ENCODE measurements at places on chromosomes 1 and 21.

GRCh38 chr1:50667272-50667671, 244.0 kb upstream of the DMRTA2 start:
- no peak for DNase-seq

GRCh38 chr21:33643658-33644311, 1.5 kb downstream of the ITSN1 start:
- no peak for DNase-seq

- no peak for DNase-seq
Observed at GRCh38 chr1:46425726-46426125, 31.6 kb downstream of the FAAH start.

GRCh38 chr1:154657556-154657955, 49.6 kb upstream of the ADAR start:
- DNase-seq, result no peak

DNA sequence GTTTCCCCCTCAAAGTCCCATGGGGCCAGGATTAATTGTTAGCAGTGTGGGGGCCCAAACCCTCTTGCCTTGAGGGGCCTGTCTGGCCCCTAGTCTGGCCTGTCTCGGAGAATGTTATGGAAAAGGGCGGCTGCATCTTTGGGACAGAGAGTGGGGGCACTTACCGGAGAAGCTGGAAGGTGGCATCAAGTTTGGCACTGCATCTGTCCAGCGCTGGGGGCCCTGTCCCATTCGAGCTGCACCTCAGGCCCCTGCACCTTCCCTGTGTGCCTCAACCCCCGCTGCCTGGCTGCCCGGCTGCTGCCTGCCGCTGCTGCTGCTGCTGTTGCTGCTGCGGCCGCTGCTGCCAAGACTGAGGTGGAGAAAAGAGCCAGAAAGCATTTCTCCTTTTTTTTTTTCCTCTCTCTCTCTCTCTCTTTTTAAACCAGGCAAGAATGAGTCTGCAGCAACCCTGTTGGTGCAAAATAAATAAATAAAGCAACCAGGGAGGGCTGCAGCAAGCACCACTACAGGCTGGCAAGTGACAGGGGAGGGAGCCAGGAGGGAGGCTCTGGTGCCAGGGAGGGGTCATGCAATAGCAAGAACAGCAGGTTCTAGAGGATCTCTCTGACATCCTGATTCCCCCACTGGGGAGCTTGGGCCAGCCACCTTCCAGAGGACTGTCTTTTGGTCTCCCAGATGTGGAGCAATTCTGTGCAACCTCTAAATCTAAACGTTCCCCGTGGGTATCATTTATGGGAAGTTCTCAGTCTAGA, at the start of gene LINGO4:
LINGO4 (minus strand) TSS at position 354 of the 755 bp plus-strand sequence. CDS start 2,715 bp downstream, outside the sequence.
- no peak for DNase-seq

- DNase-seq, result no peak
Observed at GRCh38 chr1:156523801-156524480, 23.4 kb upstream of the MEF2D start.

DNA sequence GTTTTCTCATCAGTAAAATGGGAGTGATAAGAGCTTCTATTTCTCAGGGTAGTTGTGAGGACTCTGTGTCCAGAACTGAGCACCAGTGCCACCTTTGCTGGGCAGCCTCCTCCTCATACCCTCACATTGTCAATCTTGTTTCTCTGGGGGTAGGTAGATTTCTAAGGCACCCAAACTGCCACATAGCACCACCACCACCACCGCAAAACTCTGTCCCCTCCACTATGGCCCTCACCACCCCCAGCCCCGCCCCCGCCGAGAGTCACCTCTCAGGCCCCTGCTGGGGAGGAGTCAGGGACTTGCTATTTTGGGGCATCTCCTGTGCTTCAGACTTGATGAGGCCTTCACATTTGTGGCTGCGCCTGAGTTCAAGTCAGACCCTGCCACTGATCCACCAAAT, 549.2 kb downstream of the PTPRU start:
- no peak for DNase-seq

- no peak for DNase-seq
Observed at GRCh38 chr1:25758466-25759070, 41.4 kb upstream of the SELENON start.

DNA sequence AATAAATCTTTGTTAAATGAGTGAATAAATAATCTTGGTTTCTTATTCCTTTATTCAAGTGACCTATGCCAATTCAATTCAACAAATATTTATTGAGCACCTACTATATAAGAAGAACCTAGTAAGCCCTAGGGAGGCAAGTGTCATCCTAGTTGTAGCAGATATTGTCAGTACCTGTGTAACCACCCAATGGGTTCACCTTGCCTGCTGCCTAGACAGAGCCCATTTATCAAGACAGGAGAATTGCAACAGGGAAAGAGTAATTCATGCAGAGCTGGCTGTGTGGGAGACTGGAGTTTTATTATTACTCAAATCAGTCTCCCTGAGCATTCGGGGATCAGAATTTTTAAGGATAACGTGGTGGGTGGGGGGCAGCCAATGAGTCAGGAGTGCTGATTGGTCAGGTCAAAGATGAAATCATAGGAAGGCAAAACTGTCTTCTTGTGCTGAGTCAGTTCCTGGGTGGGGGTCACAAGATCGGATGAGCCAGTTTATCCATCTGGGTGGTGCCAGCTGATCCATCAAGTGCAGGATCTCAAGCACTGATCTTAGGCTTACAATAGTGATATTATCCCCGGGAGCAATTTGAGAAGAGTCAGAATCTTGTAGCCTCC, 53.8 kb upstream of the KCNA3 start:
- DNase-seq, result no peak

- DNase-seq, result no peak
Observed at GRCh38 chr1:145545055-145545454, 62.7 kb upstream of the GPR89A start.

DNA sequence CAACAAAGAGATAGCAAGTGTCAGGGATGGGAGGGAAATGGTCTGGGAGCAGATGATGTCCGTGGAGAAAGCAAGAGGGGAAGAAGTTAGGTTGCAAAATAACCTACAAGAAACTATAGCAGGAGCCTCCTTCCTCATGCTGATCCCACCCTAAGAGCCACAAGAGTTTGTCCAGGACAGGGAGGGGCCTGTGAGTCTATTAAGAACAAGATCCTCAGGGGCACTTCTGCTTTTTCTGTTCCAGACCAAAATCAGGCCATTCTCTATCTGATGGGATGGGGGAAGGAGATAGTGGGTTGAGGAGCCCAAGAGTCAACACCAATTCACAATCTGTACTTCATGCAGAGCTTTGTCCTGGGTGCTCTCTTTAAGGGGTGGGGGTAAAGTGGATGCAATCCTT, 7.7 kb upstream of the ATP1A4 start:
- no peak for DNase-seq

- DNase-seq, result no peak
Observed at GRCh38 chr1:76933847-76934815, 66.9 kb downstream of the ST6GALNAC5 start.

DNA sequence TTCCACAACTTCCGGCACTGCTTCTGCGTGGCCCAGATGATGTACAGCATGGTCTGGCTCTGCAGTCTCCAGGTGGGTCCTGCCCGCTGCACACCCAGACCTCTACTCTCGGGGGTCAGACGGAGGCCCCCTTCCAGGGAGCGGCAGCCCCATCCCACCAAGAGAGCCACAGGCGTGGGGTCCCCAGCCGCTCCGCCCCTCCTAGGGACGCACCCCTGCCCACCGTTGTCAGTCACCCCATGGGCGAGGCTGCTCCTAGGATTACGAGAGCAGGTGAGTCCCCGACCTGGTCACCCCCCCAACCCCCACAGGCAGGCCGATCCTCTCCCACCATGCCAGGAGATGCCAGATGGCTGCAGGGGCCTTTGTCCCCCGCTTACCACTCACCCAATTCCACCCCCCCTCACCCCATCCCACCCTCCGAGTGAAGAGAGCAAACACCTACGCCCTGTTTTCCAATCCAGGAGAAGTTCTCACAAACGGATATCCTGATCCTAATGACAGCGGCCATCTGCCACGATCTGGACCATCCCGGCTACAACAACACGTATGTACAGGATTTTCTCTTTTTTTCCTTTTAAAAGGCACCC, 107.0 kb downstream of the PDE9A start:
- no peak for DNase-seq

GRCh38 chr1:52477876-52478275, 73.5 kb downstream of the PRPF38A start:
- DNase-seq, result no peak

GRCh38 chr1:217747156-217747769, 116.1 kb downstream of the SPATA17 start:
- DNase-seq, result no peak

DNA sequence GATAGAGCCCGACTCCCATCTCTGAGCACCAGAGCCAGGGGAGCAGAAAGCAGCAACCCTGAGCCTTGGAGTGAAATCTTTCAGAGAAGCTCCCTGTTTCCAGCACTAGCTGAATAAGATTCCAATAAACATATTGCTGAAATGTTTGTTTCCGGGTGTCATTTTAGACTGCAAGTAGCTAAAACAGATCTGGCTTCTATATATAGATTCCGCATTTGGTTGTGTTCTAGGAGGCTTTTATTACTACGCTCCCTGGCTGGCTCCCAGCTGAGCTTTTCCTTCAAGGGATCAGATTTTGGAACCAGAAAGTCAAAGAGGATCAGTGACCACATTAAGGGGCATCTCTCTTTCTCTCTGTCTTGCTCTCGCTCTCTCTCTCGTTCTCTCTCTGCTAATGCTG, 88.2 kb downstream of the PAPPA2 start:
- DNase-seq, result no peak

DNA sequence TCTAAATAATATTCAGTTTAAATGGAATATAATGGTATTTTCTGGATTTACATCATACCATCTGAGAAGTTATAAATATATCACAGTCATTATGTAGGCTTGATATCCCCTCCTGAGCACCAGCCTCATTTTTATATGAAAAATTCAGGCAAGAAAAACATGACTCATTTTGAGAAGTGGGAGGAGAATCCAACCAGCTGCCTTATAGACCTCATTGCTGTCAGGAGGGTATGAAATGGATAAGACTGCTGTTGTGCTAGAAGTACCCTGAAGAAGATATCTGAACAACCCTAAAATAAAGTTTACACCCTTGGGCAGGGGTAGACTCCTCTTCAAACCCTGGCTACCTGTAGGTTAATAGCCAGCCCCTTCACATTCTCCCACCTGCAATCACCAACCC, 8.8 kb downstream of the GIPC2 start:
- no peak for DNase-seq

- no peak for DNase-seq
Observed at GRCh38 chr21:15063081-15063813, 1.6 kb downstream of the NRIP1 start.
